ENCODE measurements at places on chromosomes 5 and 9.

- no peak for DNase-seq
Measured at GRCh38 chr9:28073270-28073669, 500.0 kb upstream of the C9orf72 start.

DNA sequence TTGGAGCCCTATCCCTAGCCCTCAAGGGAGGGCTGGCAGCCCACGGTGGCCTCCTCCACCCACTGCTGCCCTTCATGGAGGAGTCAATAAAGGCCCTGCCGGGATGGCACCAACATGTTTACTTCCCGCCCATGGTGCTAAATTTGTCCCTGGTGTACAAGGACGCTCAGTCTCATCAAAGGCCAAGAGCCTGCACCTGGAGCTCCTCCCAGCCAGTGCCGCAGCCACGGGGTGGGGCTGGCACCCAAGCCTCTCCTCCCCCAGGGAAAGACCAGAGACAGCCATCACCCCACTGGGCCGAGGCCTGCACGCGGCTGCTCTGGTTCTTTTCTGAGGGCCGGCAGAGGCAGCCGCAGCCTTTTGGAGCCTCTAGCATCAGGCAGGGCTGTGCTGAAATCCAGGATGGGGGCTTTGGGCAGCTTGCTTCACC lies 34.8 kb upstream of the RXRA start:
- no peak for DNase-seq

- no peak for DNase-seq
Measured at GRCh38 chr9:34579104-34579807, 10.3 kb downstream of the CNTFR start.

DNA sequence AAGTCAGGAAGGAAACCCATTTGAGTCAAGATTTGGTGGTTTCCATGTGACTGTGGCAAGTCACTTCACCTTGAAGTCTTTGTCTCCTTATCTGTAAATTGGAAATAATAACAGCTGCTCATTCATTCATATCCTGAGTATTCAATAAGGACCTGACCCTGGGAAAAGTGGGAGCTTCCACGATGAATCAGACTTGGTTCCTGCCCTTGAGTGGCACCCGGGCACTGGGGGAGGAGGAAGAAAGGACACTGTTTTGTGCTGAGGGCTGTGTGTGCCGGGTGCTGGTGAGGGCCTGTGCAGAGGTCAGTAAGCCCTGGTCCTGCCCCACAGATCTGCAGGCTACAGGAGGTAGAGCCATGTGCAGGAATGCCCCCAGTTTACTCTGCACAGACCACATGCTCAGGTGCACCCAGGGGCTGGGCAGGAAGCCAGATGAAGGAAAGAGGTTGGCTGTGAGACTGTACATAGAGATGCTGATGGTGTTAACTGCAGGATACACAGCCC lies 6.8 kb downstream of the NDST1 start:
- no peak for DNase-seq

Data from Panc1 (cell line).